ENCODE measurements at places on chromosomes 3 and 15.
A peak's percentile ranks its signal among the peaks of the same experiment; 100 is the strongest.

- no peak for DNase-seq
Measured at GRCh38 chr3:157443905-157444796, 7.5 kb downstream of the PTX3 start.

DNA sequence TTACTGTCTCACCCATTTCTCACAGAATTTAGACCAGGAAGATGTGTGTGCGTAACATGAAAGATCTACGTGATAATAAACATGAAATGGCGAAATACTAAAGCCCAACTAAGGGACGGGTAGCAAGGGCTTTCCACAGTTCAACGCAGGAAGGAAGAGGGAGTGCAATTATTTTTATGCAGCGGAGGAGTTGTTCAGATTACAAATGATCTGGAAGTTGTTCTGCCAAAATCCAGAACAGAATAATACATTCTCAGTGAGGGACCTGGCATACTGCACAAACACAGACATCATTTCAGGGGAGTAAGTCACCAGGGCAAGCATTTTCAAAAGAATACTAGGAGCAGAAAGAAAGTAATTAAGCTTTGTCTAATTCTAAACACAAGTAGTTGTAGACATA, 133.6 kb upstream of the RAP2B start:
- no peak for DNase-seq

DNA sequence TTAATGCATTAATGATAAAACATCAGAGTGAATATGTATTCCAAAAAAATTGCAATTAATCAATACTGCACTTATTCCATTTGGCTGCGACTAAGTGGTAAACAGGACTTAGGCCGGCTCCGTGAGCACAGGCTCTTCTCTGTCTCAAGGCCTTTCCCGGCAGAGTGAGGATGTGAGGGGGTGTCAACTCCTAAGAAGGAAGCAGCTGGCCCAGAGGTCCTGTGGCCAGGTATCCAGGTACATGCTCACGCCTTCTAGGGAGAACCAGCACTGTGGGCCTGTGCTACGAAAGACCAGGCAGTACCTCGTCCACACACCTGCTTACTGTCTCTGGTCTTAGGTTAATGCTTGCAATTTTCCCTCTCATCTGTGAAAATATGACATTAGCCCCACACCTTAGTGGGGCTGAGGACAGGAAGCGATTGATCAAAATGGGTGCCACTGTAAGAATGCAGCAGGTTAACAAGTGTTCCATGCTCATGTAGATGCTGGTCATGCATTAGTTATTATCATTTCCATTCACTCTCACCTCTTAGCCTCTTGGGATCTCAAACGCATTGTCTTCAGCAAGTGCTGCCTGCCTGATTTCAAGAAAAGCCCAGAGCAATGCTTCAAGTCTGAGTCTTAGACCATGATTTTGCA, 175.3 kb downstream of the ABHD5 start:
- DNase-seq, result no peak

DNA sequence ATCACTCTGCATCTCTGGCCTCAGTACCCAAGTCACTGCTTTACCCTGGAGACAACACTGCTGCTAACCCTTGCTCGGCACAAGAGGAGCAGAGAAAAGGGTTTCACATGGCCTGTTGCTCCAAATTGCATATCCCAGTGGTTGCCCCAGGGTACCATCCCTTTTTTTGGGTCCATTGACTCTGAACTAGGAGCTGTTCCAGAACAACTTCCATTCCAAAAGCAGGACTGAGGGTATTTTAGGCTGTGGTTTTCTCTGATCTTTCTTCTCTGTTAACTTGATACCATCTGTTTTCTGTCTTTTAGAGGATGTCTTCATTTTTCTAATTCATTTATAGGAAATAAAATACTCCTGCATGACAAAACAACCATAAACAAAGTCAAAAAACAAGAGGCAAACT, 17.3 kb upstream of the RYK start:
- no peak for DNase-seq

DNA sequence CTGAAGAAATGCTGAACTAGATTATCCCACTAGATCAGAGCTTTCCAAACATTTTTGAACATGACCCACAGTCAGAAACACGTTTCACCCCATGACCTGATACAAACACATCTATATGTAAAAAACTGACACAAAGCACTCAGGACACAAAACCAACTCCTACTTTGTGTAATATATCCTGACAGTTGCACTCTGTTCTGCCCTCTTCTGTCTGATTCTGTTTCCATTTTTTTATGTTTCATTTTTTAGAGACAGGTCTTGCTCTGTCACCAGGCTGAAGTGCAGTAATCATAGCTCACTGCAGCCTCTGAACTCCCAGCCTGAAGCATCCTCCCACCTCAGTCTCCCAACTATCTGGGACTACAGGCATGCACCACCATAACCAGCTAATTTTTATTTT, 15.8 kb upstream of the RFTN1 start:
- DNase-seq, result no peak

DNA sequence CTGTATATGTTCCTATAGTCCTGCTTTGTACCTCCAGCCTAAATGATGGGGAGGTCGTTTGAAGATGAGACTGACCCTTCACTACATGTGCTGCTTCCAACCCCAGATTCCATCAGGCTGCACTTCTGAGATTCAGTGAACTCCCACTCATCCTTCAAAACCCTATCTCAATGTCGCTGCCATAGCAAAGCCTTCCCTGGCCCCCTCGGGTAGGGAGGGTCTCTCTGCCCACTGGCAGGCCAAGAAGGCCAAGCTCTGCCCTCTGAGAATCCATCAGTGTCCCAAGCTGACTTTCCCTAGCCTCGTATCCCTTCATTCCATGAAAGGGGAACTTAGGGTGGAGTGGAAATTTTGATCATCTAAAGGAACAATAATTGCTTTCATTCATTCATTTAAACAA, 35.4 kb downstream of the TPRA1 start:
- no peak for DNase-seq

- DNase-seq, result no peak
Measured at GRCh38 chr15:87599616-87600015, 656.9 kb downstream of the NTRK3 start.

DNA sequence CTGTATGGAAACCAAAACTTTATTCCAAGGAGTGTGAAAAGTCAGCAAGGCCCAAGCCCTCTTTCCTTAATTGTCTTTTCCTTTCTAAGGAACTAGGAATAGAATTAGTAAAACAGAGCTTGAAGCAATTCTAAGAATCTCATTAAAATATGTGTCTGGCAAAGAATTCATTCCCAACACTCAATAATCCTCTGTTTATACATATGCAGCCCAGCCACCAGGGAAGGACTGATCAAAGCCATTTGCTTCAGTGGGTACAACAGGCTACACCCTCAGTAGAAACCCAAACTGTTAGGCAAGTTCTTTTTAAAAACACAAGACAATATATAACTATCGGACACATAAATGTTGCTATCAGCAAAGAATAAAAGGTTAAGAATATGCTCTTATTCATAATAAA, 266.9 kb downstream of the ERC2 start:
- no peak for DNase-seq

GRCh38 chr15:36742696-36743095, 163.3 kb downstream of the CDIN1 start:
- DNase-seq, result no peak

DNA sequence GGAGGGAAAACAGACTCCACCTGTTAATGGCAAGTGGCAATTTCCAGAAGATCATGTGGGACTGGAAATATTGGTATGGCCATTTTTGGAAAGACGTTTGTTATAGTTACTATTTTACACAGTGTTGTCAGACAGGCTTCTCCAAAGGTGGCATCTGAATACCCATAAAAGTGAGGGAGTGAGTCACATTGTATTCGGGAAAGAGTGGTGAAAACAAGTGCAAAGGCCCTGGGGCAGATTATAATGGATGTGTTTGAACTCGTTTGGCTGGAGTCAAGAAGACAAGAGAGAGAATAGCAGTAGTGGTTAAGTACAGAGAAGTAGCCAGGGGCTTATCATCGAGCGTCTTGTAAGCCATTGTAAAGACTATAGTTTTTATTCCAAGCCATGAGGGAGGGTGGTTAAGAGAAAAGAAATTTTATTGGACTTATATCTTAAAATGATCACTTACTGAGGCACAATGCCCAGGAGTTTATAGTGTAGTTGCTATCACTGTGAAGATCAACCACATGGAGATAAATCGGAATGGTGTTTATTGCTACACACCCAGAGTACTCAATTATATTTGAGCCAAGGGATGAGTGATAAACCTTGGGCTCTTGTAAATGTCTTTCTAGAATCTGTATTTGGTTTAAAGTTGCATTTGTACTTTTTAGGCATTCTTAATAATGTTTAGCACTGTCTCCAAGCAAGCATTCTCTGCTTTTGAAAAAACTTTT, 212.8 kb upstream of the KBTBD8 start:
- no peak for DNase-seq

DNA sequence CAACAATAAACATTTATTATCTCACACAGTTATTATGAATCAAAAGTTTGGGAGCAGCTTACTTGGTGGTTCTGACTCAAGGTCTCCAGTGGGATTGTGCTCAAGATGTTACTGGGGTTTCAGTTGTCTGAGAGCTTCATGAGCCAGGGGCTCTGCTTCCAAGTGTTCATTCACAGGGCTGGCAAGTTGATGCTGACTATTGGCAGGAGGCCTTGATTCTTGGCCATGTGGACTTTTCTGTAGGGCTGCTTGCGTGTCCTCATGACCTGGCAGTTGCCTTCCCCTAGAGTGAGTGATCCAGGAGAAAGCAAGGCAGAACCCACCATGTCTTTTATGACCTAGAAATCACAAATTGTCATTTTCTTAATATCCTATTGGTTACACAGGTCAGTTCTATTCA, 87.2 kb upstream of the TNFAIP8L3 start:
- no peak for DNase-seq

DNA sequence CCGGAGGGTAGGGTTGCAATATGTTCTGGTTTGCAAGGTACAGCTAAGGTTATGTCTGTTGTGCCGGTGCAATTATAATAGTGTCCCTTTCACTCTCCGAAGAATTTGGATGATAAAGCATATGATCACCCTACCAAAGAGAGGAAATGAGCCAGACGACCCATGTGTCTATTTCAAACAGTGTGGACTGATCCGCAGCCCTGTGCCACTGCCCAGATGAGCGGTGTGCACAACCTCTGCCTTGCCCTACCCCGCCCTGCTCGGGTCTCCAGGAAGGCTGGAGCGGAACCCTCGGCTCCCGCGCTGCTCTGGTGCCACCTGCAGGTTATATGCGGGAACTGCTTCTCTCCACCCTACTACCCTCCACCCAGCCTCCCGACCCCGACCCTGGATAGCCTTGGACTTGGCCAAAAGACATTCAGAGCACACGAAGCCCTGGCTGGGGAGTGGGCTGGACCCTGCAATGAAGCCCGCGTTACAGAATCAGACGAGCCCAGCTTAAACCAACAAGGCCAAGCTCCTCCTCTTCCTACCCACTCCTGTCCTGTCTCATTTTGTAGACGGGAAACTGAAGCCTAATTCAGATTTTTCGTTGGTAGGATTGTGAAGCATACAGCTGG, 68.4 kb upstream of the CHRNB4 start:
- DNase-seq, result peak; percentile 88

DNA sequence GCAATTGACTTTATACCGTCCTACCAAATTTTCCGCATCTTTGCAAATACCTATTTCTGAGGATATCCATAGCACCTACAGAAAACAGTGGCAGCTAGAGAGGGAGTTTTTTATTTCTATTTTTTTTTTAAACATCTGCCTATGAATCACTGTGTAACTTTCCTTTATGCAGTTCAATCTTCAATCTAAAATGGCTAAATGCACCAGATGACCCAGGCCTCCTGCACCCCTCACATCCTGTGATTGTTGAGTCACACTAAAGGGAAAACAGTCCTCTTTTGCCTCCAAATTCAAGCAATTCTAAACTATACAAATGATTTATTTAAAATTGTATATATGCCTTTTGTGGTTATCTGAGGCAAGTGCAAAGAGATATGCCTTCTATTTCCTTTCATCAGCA, 20.1 kb upstream of the BCL6 start:
- DNase-seq, result no peak

GRCh38 chr15:39573844-39574243, 7.0 kb upstream of the THBS1 start:
- no peak for DNase-seq

GRCh38 chr3:173660645-173661299, 263.2 kb downstream of the NLGN1 start:
- no peak for DNase-seq

DNA sequence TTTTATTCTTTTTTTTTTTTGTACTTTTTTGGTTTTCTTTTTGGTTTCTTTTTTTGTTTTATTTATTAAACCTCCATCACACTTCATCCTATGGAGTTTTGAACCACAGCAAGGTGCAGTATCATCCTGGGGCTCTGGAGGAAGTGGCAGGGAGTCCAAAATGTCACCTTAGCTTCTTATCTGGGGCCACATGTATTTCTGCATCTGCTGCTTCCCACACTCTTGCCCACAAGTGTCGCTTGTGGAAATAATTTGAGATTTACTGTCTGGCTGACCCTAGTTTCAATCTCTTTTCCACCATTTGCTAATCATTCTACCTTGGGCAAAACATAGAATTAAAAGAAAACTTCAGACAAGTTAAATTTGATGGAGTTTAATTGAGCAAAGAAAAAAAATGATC, 6.4 kb downstream of the OPA1 start:
- DNase-seq, result no peak

GRCh38 chr3:59161048-59161447, 111.2 kb upstream of the CFAP20DC start:
- no peak for DNase-seq

DNA sequence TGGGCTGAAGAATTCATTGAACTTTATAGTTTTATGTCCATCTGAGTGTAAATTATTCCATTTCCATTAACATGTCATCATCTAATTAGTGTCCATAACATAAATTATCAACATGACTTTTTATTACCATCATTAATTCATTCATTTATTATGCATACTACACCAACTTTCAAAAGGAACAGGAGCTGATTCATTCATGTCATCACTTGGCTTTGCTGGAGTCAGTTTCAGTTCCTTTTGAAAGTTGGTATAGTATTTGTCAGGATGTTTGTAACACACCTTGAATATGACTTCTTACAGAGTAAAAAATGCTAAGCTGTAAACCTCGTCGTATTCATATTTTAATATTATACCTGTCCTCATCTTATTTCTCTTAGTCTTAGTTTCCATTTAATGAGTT, 298.0 kb upstream of the RBMS3 start:
- DNase-seq, result no peak

GRCh38 chr15:43232289-43232874, 11.6 kb upstream of the EPB42 start:
- DNase-seq, result no peak

- no peak for DNase-seq
Measured at GRCh38 chr3:128256131-128256530, 102.8 kb downstream of the EEFSEC start.

GRCh38 chr3:42276141-42277132, 10.5 kb upstream of the CCK start:
- DNase-seq, result no peak

GRCh38 chr15:37619358-37620042, 314.9 kb upstream of the TMCO5A start:
- no peak for DNase-seq

- peak; percentile 66 for DNase-seq
Measured at GRCh38 chr3:66403323-66403990, 97.4 kb downstream of the LRIG1 start.

DNA sequence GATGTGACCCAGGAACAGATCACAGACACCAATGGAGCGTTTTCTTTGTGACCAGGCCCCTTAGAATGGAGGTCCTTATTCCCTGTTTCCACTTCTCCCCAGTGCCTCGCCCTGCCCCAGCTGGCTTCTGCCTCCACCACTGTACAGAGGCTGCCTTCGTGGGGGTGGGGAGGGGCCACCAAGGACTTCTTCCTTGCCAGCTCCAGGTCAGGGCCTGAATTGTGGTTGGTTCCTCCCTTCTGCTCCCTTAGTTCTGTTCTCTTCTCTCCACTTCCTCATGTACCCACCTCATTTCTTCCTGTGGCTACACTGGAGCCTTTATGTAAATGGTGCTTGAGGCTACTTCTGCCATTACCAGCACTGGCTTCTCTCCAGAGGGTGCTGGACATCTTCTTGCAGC, 16.4 kb downstream of the TGM4 start:
- DNase-seq, result no peak

All from sigmoid colon (tissue), 7 donors.